ENCODE measurements at places on chromosomes 3 and 15.

DNA sequence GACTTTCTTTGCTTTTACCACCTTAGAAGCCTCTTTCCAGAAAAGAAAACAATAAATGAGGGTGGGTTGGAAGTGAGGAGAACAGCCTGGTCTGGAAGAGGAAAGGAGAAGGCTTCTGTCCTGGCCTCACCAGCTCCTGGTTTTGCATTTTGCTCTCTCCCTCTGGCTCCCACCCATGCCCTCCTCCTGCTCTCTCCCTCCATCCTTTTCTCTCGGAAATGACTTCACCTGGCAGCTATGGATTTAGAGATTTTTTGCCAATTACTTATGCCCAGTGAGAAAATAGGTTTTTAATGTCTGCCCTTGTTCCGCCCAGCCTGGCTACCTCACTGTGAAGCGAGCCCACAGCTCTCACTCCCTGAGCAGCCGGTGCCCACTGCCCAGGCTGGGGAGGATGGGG lies 77.9 kb upstream of the NTRK3 start:
- no peak for DNase-seq

DNA sequence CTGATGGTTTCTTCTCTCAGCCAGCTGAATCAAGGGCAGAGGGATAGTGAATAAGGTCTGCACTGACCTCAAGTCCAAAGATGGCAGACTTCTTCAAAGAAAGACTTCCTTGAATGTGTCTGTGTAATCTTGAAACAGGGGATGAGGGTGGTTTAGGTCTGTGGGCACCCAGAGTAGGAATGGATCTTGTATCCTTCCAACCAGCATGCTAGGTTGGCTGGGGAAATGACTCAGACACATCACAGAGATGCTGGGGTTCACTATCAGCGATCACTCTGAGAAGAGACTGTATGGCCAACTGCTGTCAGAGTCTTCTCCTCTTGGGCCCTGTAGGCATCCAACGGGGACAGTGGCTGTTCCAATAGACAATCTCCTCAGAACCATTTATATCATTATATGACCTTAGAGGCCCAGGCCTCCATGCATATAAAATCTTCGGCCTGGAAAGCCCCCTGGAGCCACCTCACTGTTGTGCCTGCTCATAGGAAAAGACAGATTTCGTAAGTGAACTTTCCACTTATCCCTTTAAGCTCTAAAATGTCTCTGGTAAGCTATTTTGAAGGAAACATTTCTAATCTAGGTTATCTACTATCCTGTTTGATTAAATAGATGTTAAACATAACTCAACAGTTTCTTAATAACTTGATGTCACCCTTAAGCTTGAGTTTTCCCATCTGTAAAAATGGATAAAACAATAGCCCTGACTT lies 58.5 kb downstream of the TIPARP start:
- DNase-seq: no peak

- no peak for DNase-seq
Measured at GRCh38 chr15:65051266-65051665, 6.1 kb downstream of the SLC51B start.

GRCh38 chr15:70815604-70816003 lies 38.4 kb downstream of the LARP6 start:
- no peak for DNase-seq

Measured in CD4-positive, alpha-beta T cell treated with Interleukin-6 at 100 ng/mL for 8 hours (primary cell).